Activated CD4-positive, alpha-beta T cell treated with anti-CD3 and anti-CD28 coated beads, Interleukin-2, amount 10 ng/mL, durations not matched to agents 7 days and 5 days (primary cell): ENCODE measurements at places on chromosomes 11 and 22. TPM values are rescaled to one million over a fixed set of nuclear protein-coding genes. Genes with fewer than 3 reads are reported as not detected.

GRCh38 chr11:86578727-86579405 is 93.5 kb downstream of the ME3 start:
- no peak for DNase-seq

GRCh38 chr11:133800666-133801065 is 44.6 kb downstream of the SPATA19 start:
- no peak for DNase-seq

DNA sequence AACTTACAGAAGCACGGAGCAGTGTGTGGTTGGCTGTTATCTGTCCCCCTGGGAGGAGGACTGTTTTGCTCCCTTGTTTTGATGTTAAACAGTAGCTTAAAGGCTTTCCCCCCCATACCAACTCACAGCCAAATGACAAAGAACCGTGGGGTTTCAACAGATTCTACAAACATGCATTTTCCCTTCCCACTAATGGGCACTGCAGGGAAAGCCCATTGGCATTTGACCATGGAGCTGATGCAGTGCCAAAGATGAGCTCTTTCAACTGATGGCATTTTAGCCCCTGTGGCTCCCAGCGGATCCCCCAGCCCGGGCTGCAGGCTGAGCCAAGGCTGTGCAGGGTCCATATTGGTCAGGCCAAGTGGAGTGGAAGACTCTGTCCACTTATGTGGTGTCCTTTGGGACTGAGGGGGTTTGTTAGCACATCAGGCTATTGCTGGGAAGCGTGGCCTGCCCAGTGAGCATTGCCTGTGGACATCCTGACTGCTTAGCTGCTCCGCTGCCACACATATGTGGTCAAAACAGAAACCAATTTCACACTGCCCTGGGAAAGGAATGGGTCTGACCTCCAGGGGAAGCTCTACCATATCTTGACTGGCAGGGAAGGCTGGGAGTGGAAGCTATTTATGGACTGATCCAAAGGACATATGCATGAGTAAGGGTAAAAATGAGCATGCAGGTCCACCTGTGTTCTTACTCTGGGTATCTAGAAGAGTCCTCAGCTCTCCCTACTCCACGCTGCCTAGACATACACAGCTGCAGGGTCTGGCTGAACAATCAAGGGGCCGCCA is 116.4 kb upstream of the PARVA start:
- DNase-seq: no peak

GRCh38 chr11:64323373-64323772 is 5.5 kb downstream of the PRDX5 start:
- DNase-seq: no peak

- DNase-seq: no peak
These were observed 70.7 kb downstream of the FLI1 start for GRCh38 chr11:128764424-128765095.

DNA sequence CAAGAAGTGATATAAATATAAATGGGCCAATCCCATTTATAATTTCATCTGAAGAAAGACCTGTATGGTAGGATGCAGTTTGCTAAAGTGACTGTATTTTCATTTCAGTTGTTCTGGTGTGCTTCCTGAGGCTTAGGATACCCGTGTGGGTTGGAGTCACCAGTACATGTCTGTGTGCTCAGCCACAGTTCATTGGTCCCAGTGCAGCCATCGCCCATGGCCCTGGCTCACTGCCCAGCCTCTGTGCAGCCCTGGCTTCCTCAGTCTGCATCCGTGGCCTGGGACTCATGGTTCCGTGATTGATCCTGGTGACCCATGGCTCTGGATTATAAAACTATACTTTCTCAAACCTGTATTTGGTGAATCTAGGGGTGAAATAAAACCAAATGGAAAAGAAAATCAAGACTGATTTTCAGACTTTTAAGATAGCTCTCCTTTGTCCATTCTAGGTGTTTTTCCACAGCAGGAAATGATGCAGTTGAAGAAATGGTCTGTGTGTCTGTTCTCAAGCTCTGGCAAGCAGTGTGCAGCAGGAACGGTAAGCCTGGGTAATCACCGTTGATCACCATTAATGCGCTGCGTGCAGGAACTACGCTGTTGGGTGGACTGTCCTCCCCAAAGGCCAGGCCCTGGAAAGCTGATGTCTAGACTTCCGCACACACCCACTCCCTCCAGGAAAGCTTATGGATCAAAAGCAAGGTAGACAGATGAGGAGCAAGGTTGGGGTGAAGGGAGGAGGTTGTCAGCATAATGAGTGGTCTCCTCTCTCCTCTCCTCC is 27.2 kb downstream of the TTC12 start:
- DNase-seq: no peak

DNA sequence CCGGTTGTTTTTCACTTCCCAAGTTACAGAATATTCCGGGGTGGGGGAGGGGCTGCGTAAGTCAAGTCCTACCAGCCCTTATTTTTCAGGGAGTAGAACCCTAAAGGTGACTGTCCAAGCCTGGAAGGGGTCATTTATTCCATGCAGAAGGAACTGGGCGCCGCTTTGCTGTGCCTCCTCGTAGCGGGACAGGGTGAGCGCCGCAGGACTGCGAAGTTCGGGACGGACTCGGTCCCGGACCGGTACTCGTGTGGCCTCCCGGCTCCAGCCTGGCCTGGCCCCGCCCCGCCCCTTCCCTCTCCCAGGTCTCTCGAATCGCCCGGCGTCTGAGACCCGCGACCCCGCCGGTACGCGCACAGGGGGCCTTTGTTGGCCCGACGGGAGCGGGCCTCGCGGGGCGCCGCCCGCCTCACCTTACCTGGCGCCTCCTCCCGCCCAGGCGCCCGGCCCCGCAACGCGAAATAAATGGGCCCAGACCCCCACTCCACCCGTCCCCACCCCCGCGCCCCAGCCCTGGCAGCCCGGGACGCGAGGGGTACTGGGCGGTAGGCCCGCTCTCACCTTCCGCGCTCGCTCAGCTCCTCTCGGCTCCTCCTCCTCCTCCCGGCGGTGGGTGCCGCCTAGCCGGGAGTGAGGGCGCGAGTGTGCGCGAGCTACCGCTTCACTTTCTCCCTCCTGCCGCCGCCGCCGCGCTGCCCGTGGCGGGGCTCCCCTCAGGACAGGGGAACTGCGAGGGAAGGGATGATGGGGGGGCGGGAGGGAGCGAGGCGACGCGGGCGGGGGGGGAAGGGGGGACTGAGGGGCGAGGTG is 698 bp downstream of the PAK1 start:
- DNase-seq: peak; percentile 62

DNA sequence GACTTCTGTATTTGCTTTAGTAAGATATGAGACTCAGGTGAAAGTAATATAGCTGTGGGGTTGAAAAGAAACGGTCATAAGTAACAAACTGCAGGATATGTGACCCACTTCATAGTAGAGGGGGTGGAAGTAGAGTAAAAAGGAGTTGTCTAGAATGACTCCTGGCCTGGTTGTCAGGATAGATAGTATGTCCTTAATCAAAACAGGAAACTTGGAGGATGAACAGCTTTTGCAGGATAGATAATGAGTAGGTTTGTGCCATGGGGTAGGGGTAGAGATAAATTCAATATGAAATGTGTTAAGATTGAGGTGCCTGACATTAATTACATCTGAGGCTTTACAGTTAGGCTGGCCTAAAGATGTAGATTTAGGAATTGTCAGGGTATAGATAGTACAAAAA is 47.0 kb upstream of the B3GNT6 start:
- DNase-seq: no peak

- no peak for DNase-seq
These were observed 65.4 kb upstream of the TSPAN18 start for GRCh38 chr11:44661311-44661717.

- peak; percentile 48 for DNase-seq
These were observed 495 bp downstream of the GPR137 start for GRCh38 chr11:64285885-64286800.

DNA sequence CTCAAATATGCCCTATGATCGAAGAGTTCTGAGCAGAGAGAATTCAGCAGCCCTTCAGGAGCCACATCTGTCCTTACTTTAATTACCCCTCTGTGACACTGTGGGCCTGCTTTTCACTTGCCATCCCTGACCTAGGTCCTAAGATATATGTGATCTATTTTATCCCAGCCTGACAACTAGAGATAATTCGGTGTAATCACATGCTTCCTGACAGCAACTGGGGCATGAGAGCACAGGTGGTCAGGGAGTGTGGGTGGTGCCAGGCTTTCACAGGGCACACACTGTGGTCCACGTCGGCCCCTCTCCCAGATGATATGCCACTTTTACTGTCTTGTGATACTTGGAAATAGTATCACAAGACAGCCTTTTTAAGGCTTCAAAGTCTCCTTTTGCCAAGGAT is 3.9 kb downstream of the TUBA8 start:
- DNase-seq: no peak

- DNase-seq: peak; percentile 35
These were observed 18.8 kb downstream of the P2RY2 start for GRCh38 chr11:73236854-73237253.

DNA sequence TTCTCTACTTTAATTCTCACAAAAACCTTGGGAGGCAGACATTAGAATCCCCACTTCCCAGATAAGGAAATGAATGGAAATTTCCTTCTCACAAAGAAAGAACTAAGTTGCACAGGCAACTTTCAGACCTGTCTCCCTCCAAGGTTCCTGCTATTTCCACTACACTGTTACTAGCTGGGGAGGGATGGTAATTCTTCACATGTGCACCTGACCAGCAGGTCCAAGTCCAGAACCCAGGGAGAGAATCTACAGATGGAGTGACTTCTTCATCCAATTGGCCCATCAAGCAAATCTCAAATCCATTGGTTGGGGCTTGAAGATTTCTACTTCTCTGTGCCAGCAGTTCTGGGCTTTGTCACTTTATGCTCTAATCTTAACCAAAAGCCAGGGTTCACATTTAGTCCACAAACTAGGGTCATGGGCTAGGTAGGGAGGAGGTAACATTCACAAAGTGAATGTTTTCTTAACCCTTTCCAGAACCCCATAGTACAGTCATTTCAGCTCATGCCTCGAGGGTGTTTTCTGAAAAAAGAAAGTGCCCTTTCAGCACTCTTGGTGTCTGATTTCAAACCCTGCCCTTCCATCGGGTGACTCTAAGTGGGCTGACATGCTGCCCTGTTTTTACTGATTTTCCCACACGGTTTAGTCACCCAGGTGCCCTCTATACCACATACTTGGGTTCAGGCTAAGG is 2.7 kb downstream of the POU2AF1 start:
- no peak for DNase-seq

DNA sequence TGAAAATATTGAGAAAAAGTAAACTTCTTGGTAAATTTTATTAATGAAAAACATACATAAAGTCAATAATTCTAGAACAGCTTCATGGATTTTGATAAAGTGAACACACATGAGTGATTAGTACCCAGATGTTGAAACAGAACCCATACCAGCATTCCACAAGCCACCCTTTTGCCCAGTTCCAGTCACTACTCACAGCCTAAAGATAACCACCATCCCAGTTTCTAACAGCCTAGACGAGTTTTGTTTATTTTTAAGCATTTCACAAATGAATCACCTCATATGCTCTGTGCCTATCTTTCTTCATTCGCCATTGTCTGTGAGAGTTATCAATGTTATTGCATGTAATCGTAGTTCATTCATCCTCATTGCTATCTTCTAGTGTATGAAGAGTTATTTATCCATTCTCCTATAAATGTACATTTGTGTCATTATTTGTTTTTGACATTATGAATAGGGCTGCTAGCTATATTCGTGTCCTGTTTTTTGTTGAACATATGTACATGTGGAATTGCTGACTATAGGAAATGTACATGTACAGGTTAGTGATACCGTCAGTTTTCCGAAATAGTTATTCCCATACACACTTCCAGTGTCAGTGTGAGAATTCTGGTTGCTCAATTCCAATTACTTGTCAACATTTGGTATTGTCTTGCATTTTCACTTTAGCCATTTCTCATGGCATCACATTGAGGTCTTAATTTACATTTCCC is 44.5 kb upstream of the TEAD1 start:
- no peak for DNase-seq

- DNase-seq: no peak
These were observed 66.4 kb downstream of the CTTN start for GRCh38 chr11:70464509-70465361.

- no peak for DNase-seq
These were observed 32.2 kb downstream of the C11orf91 start for GRCh38 chr11:33668468-33668825.

- DNase-seq: no peak
These were observed 15.5 kb downstream of the CSF2RB start for GRCh38 chr22:36928786-36929535.

- DNase-seq: no peak
These were observed 12.9 kb upstream of the FAT3 start for GRCh38 chr11:92211576-92212167.

DNA sequence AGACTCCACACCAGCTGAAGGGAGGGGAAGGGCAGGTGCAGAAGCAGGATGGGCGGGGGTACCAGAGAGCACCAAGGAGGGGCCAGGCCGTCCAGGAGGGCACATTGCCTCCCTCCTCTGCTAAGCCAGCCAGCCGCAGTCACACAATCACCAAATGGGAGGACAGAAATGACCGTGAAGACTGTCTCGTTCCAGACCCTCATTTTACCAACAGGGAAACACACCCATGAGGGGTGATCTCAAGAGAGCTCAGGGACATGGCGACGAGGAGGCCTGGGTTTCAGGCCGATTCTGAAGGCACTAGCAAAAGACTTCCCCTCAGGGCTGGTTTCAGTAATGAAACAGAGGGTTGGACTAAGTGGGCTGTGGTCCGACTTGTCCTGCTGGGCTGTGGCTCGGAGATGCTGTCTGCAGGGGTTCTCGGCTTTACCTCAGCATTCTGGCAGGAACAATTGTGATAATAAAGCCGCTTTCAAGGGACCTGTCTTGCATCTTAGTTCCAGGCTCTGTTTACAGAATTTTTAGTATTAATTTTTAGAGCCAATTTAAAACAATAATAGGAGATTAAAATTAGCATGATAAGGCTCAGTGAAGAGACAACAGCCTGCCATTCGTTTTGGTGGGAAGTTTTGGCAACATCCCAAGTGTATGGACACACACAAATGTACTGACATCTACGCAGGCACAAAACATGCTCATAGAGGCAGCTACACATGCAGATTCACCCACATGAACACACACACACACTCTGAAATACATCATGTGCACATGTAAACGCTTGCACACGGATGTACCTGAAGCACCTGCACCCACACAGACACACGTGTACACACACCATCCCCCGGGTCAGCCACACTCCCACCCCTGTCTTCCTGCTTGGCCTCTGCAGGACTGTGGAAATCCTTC is 2.0 kb upstream of the B3GAT1 start:
- no peak for DNase-seq

DNA sequence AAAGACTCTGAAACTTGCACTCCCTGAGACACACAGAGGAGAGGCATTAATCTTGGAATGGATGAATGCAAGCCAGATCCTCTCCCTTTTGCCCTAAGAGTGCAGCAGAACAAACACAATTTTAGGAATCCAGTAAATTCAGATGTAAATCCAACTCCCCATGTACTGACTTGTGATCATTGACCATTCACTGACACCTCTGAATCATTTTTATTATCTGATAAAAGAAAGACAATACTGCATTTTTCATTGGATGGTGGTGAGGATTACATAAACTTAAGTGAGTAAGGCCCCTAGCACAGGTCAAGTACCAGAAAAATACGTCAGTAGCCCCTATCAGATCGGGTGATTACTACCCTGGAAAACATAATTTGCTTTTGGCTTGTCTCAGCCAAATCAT is 782.9 kb upstream of the API5 start:
- DNase-seq: no peak

The NPTXR gene
- 1.1 TPM for total RNA-seq

The PLEKHB1 gene
- total RNA-seq: 12.6 TPM

The ACP2 gene
- 31.7 TPM for total RNA-seq

The MIOX gene
- total RNA-seq: 0.23 TPM

The MUC6 gene
- not detected for total RNA-seq

The KRTAP5-1 gene
- not detected for total RNA-seq
